H7 (cell line): ENCODE measurements at places on chromosomes 16 and 17. TPM values are rescaled to one million over a fixed set of nuclear protein-coding genes. Genes with fewer than 3 reads are reported as not detected.

The DOC2B gene
- 0.04 and 1.1 TPM in 2 replicates for total RNA-seq

The FOXL1 gene
- total RNA-seq, result 0.15 and 0.17 TPM in 2 replicates

The TEDC2 gene
- 87.2 and 90.7 TPM in 2 replicates for total RNA-seq

The HS3ST6 gene
- total RNA-seq, result not detected in 2 replicates

The RNF167 gene
- 67.0 and 87.6 TPM in 2 replicates for total RNA-seq

The AIPL1 gene
- 0.11 and 0.28 TPM in 2 replicates for total RNA-seq

The EFCAB5 gene
- not detected in 2 replicates for total RNA-seq

The NT5M gene
- 14.5 and 41.2 TPM in 2 replicates for total RNA-seq

The FOXN1 gene
- total RNA-seq, result not detected in 2 replicates

The SCNN1G gene
- 0.10 and 0.48 TPM in 2 replicates for total RNA-seq

The TBC1D3E gene
- not detected in 2 replicates for total RNA-seq

The SLC6A2 gene
- 0.18 and 0.21 TPM in 2 replicates for total RNA-seq

The ITGAD gene
- not detected in 2 replicates for total RNA-seq

The SHBG gene
- 0.35 and 1.5 TPM in 2 replicates for total RNA-seq

The MILR1 gene
- total RNA-seq, result 0.70 and 1.5 TPM in 2 replicates

The DOC2A gene
- total RNA-seq, result 4.1 and 5.3 TPM in 2 replicates
